Natural killer cell treated with Interleukin-12 subunit alpha and Interleukin-12 subunit beta and Interleukin-15 and Interleukin-18, amount 100 ng/mL, for 72 hours (primary cell): ENCODE measurements at places on chromosomes 12 and 14. TPM values are rescaled to one million over a fixed set of nuclear protein-coding genes. Genes with fewer than 3 reads are reported as not detected.

The PPP1CC gene
- 143 TPM for total RNA-seq

The AMDHD1 gene
- total RNA-seq: 0.74 TPM

The ZNF740 gene
- total RNA-seq: 53.1 TPM

DNA sequence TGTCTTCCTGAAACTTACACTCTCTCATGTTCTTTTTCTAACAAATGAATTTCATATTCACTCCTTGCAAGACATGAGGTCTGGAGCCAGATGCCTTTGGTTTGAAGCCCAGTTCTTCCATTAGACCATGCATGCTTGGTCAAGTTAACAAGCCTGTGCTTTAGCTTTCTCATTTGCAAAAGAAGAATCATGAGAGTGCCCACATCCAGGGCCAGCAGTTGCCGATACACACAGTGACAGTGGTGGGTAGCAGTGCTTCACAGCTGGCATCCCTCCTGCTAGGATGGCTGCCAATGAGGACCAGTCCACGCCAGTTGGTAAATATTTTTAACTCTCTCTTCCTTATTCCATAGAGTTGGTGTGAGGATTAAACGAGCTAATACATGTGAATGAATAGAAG lies 163.1 kb downstream of the PHLDA1 start:
- no peak overlapping the region for H3K4me3 ChIP-seq
- DNase-seq: no peak
- no peak overlapping the region for H3K27ac ChIP-seq
- peaks cover 16% of the 10 kb centered on the region for H3K4me1 ChIP-seq

DNA sequence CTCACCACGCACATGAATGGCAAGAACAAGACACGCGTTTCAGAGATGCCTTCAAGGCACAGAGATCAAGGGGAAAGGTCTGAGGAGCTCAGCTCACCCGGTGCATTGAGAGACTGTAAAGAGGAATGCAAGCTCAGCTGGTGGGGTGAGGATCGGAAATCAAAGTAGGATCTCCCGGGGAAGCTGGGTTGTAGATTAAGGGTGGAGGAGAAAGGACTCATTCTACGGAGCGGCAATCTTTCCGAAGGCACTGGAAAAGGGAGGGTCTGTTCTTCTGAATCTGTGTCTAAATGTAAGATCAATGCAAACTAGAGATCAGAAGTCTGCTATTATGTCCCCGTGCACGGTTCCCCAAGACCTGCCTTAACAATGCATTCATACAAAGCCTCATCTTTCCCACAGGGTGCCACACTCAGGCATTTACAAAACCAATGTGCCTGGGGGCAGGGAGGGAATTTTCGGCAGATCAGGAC lies 41.6 kb upstream of the PYGL start:
- DNase-seq: no peak
- peaks cover 11% of the 10 kb centered on the region for H3K27me3 ChIP-seq
- no peaks in the 10 kb centered on the region for H3K36me3 ChIP-seq

DNA sequence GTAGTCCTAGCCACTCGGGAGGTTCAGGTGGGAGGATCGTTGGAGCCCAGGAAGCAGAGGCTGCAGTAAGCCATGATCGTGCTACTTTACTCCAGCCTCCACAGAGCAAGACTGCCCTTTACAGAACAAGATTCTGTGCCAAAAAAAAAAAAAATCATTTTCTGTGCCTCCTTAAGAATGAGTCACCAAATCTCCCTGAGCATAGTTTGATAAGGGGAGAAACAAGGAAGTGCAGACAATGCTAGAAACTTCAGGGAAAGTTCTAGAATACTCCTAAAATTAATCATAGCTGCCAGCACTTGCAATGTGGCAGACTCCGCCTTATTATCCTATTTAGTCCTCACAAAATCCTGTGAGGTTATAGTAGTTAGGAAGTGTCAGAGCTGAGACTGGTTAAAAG lies 74.5 kb downstream of the KCNK10 start:
- no peaks in the 10 kb centered on the region for H3K4me1 ChIP-seq
- DNase-seq: no peak
- no peak overlapping the region for H3K27ac ChIP-seq
- H3K27me3 ChIP-seq: peaks cover 15% of the 10 kb centered on the region
- H3K36me3 ChIP-seq: no peaks in the 10 kb centered on the region
- no peak overlapping the region for H3K4me3 ChIP-seq

DNA sequence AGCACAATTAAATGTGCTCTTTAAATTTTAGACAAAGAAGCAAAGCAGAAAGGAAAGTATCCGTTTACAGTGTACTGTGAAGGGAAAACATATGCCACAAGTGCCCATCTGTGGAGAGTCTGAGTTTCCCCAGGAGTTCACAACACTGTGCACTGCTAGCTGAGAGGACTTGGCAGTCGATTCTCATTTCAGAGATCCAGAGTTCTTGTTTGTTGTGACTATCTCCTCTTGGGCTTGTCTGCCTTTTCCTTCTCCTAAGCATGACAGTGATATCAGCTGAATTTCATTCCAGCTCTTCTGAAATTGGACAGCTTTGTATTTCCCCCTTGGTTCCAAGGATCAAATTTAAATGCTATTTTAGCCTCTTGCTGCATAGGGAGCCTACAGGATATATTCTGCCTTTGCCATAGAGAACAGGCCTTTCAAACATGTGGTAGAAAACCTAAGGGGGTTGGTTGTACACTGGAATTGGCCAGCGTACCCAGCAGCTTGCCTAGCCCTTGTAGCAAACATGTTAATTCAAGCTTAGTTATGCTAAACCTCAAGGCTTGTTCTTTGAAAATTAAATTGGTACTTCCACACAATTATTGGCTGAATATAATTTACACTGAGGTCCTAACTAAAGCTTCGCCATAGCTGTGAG lies 259.2 kb upstream of the NOVA1 start:
- no peak for DNase-seq
- H3K36me3 ChIP-seq: peaks cover 4% of the 10 kb centered on the region
- H3K4me1 ChIP-seq: no peaks in the 10 kb centered on the region
- no peak overlapping the region for H3K27ac ChIP-seq
- no peak overlapping the region for H3K4me3 ChIP-seq

- DNase-seq: no peak
- H3K4me3 ChIP-seq: no peak overlapping the region
- H3K36me3 ChIP-seq: peaks cover 7% of the 10 kb centered on the region
- peaks cover 49% of the 10 kb centered on the region for H3K4me1 ChIP-seq
- no peaks in the 10 kb centered on the region for H3K27me3 ChIP-seq
These were observed 15.6 kb downstream of the CNOT2 start for GRCh38 chr12:70258605-70259403.

- no peaks in the 10 kb centered on the region for H3K36me3 ChIP-seq
- peaks cover 26% of the 10 kb centered on the region for H3K4me1 ChIP-seq
- H3K27me3 ChIP-seq: no peaks in the 10 kb centered on the region
- H3K4me3 ChIP-seq: peak overlapping the region; percentile 8
- DNase-seq: no peak
These were observed 34.1 kb upstream of the ITPR2 start for GRCh38 chr12:26867080-26867479.

- peak overlapping the region; percentile 5 for H3K27ac ChIP-seq
- DNase-seq: no peak
- no peak overlapping the region for H3K4me3 ChIP-seq
- no peaks in the 10 kb centered on the region for H3K27me3 ChIP-seq
- H3K4me1 ChIP-seq: no peaks in the 10 kb centered on the region
These were observed 106.2 kb downstream of the CRACR2A start for GRCh38 chr12:3646561-3647241.

DNA sequence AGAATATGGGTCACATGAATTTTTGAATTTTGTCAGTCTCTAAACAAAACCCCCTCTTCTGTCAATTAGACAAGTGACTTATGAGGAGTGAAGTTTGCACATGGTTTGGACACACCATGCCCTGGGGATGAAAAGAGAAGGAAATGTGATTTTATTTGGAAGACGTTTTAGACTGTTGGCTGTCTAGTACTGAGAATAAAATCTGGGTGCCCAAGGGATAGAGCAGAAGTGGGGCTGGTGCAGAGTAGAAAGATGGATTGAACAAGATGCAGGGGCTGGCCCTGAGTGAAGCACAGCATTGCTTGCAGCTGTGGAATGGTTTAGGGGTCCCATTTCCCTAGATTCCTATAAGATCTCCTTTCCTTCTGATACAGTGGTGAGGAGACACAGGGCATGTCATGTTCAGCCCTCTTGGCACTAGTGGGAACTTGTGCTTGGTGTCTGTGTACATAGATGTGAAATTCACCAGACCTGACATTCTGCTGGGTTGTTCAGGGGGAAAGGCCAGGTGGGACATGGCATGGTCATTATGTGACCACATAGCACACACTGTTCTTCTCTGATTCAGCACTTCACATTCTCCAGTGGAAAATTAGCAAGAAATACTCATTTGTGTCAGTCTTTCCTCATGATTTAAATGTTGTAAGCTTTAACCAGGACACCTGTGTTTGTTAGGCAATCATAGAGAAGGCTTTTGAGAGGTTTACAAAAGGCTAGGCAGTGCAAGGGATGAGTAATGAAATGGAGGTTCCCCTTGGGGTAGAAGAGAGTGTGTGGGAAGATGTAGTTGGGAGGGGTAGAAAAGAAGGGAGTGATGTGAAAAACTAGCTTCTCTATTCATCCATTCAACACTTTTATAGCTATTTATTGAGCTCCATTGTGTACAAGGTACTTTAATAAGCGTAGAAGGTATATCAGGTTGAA lies 202.3 kb upstream of the IGF1 start:
- no peak overlapping the region for H3K4me3 ChIP-seq
- H3K27me3 ChIP-seq: no peaks in the 10 kb centered on the region
- H3K4me1 ChIP-seq: no peaks in the 10 kb centered on the region
- DNase-seq: no peak
- H3K36me3 ChIP-seq: no peaks in the 10 kb centered on the region
- no peak overlapping the region for H3K27ac ChIP-seq

GRCh38 chr12:46915082-46915481 lies 89.3 kb upstream of the SLC38A4 start:
- H3K4me3 ChIP-seq: no peak overlapping the region
- peaks cover 36% of the 10 kb centered on the region for H3K27me3 ChIP-seq
- H3K36me3 ChIP-seq: peaks cover 22% of the 10 kb centered on the region
- no peaks in the 10 kb centered on the region for H3K4me1 ChIP-seq
- DNase-seq: no peak
- no peak overlapping the region for H3K27ac ChIP-seq
